ENCODE measurements at places on chromosomes 3 and 15. TPM values are rescaled to one million over a fixed set of nuclear protein-coding genes. Genes with fewer than 3 reads are reported as not detected.

GRCh38 chr3:71505767-71506350 is 77.7 kb downstream of the FOXP1 start:
- no peaks in the 10 kb centered on the region for H3K27me3 ChIP-seq
- H3K4me1 ChIP-seq: peaks cover 31% of the 10 kb centered on the region
- no peak overlapping the region for H3K27ac ChIP-seq
- DNase-seq: no peak

The GPR149 gene
- total RNA-seq: not detected

The GATM gene
- total RNA-seq: 1.0 TPM

DNA sequence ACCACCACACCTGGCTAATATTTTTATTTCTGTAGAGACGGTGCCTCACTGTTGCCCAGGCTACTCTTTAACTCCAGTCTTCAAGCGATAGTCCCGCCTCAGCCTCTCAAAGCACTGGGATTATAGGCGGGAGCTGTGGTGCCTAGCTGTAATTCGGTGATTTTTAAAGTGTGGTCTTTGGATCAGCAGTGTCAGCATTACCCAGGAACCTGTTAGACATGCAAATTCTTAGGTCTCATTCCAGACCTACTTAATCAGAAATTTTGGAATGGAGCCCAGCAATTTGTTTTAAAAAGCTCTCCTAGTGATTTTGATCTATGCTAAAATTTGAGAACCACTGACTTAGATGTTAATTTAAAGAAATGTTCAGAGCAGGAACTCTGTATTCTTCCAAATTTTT is 51.9 kb downstream of the GOLM2 start:
- no peak overlapping the region for H3K27ac ChIP-seq
- no peaks in the 10 kb centered on the region for H3K27me3 ChIP-seq
- no peak overlapping the region for H3K4me3 ChIP-seq
- no peak for DNase-seq

DNA sequence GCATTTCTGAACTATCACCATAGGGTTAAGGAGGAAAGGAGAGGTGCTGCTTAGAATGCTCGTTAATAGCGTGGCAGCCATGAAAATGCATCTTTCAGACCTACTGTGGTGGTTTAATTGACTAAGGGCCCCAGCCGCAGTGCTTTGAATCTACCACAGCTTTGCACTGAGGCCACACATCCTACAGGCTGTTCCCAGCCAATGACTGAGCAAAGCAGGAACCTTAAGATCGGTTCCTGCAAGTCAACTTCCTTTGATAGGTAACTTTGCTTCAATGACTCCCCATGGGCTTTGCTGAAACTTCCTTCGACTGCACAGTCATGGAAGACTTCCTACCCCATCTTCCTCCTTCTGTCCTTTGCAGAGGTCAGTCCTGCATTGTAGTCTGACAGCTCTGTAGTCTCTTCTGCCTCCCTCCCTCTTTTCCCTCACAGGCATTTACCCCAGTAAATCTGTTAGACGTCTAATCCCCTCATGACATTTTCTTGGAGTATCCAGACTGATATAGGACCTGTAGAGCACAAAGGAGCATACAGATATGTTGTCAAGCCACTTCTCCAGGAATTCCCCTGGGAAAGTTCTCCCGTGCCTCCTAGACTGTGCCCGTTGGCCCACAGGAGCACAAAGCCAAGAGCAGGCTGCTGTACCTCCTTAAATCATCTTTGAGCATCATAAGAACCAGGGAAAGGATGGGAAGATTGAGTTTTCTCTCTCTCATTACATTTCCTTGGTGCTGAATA is 2.6 kb upstream of the BCL2A1 start:
- no peak overlapping the region for H3K27ac ChIP-seq
- DNase-seq: peak; percentile 34
- H3K27me3 ChIP-seq: no peaks in the 10 kb centered on the region
- peaks cover 20% of the 10 kb centered on the region for H3K4me1 ChIP-seq

The SUCLG2 gene
- total RNA-seq: 53.6 TPM

The ABHD14A gene
- 12.7 TPM for total RNA-seq

- DNase-seq: no peak
- no peaks in the 10 kb centered on the region for H3K27me3 ChIP-seq
- H3K4me3 ChIP-seq: no peak overlapping the region
- no peak overlapping the region for H3K27ac ChIP-seq
- H3K36me3 ChIP-seq: no peaks in the 10 kb centered on the region
Observed at GRCh38 chr3:133376810-133377209, 23.0 kb upstream of the BFSP2 start.

- H3K27me3 ChIP-seq: peaks cover 8% of the 10 kb centered on the region
- no peak for DNase-seq
- H3K4me1 ChIP-seq: peaks cover 4% of the 10 kb centered on the region
- H3K36me3 ChIP-seq: no peaks in the 10 kb centered on the region
- H3K27ac ChIP-seq: no peak overlapping the region
- H3K4me3 ChIP-seq: no peak overlapping the region
Observed at GRCh38 chr3:122917412-122917811, 110.2 kb downstream of the SEMA5B start.

The JMJD7 gene
- total RNA-seq: 42.2 TPM

The CCDC14 gene
- 50.5 TPM for total RNA-seq

DNA sequence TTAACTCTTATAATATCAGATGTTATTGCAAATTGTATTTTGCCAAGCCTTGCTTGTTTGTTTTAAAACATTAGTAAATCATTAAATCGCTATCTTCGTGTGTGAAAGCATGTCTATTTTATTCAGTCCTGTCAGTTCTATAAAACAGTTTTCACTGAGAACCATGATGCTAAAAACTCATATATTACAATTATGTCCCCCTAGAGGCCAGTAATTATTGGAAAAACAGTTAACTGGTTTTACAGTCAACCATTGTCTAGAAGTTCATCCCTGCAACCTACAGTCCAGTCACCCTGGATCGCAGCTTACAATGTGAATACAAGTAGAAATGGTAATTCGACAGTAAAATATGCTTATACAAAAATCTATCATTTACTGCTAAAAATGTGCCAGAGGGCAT is 311.5 kb upstream of the ROBO2 start:
- no peak for DNase-seq
- no peak overlapping the region for H3K27ac ChIP-seq
- no peaks in the 10 kb centered on the region for H3K27me3 ChIP-seq

DNA sequence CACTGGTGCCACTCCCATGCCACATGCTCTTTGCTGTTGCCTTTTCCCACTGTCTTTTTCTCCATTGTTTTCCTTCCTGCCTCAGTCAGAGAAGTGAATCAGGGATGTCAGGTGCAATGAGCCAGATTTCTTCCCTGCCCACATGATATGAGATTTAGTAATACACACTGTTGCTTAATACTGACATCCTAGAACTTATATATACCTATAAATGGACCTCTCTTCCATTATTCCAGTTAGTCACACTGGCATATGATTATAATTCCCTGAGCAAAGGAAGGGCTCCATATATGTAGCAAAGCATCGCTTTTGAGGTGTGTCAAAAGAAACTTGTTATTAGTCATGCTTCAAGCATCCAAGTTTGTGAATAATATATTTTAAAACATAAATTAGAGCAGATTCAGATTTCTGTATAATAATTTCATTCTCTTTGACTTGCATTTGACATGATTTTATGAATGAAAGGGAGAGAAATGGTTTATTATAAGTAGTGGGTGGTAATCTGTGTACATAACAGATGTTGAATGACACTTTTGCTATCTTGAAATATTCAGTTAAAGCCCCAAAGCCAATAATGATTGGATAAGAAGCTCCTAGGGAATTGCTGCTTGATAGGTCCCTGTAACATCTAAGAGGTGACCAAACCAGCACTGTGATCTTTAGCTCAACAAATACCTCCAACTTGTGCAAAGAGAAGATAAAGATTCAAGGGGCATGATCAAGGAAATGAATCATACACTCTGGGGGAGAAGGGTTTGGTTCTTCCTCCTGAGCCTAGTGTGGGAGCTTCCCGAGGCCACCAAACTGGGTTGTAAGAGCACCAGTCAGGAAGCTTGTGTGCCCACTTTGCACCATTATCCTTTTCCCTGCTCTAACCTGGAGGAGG is 48.6 kb downstream of the CHST2 start:
- no peak for DNase-seq
- H3K4me1 ChIP-seq: peaks cover 75% of the 10 kb centered on the region
- no peak overlapping the region for H3K27ac ChIP-seq
- H3K4me3 ChIP-seq: no peak overlapping the region
- no peaks in the 10 kb centered on the region for H3K27me3 ChIP-seq
- no peaks in the 10 kb centered on the region for H3K36me3 ChIP-seq

The ECE2 gene
- total RNA-seq: not detected

GRCh38 chr3:129893581-129894070 is at the start of gene TMCC1:
TSS of gene TMCC1 (minus strand) at chr3:129893711.
- H3K27me3 ChIP-seq: no peaks in the 10 kb centered on the region
- H3K4me1 ChIP-seq: peaks cover 38% of the 10 kb centered on the region

The APOD gene
- total RNA-seq: not detected

GRCh38 chr3:161070980-161071663 is 34.0 kb downstream of the B3GALNT1 start:
- H3K4me3 ChIP-seq: no peak overlapping the region
- H3K27me3 ChIP-seq: no peaks in the 10 kb centered on the region
- no peaks in the 10 kb centered on the region for H3K36me3 ChIP-seq

The MEX3B gene
- total RNA-seq: 1.6 TPM

DNA sequence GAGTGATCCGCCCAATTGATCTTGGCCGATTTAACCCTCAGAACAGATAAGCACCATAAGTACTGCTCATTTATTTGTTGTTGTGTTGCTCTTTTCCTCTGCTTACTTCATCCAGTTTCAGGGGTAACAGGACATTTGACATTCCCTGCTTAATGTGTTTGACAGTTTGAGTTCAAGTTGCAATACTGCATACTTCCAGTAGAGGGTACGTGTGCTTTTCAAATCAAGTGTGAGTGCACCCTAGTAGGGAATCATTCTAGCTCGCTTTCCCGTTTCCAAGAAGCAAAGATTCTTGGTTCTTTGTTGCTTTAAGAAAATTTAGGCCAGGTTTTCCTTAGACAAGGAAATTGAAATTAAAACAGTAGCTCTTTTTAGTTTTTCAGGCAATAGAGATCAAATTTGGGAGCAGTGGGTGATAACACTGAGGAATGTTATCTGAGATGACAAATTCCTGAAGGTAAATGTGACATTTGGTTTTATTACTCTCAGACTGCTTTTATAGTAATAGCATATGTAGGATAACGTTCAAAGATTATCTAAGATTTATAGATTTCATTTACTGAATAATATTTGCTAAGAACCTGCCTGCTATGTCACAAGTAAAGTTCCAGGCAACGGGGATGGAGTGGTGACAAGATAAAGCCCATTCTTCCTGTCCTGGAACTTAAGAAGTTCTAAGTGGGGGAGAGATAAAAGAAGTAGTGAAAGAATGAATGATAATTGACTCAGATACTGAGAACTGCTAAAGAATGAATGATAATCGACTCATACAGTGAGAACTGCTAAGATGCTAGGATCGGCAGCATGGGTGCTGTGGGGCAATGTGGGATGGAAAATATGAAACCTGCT is 73.3 kb downstream of the SYNPR start:
- no peak overlapping the region for H3K4me3 ChIP-seq
- no peak overlapping the region for H3K27ac ChIP-seq
- no peaks in the 10 kb centered on the region for H3K27me3 ChIP-seq
- no peak for DNase-seq

The GPR156 gene
- 0.42 TPM for total RNA-seq

The CHRM5 gene
- not detected for total RNA-seq

The SLC12A8 gene
- not detected for total RNA-seq

GRCh38 chr3:136366289-136366688 is 116.1 kb downstream of the PCCB start:
- H3K4me1 ChIP-seq: no peaks in the 10 kb centered on the region
- no peak overlapping the region for H3K4me3 ChIP-seq
- H3K27me3 ChIP-seq: no peaks in the 10 kb centered on the region
- peaks cover 2% of the 10 kb centered on the region for H3K36me3 ChIP-seq
- DNase-seq: no peak

The EFCC1 gene
- 0.15 TPM for total RNA-seq

DNA sequence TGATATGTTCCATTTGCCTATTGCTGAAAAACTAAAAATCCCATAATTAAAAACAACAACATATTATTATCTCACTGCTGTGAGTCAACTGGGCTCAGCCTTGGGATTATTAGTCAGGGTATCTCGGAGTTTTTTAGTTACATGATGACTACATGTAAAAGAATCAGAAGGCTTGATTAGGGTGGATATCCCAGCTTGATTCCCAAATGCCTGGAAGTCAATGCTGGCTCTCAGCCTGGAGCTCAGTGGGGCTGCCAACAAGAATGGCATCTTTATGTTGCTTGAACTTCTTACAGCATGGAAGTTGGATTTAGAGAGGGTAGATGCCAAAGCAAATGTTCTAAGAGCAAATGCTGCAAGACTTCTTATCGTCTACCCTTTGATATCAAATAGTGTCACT is 278.5 kb downstream of the PLOD2 start:
- DNase-seq: no peak
- H3K4me3 ChIP-seq: no peak overlapping the region
- no peaks in the 10 kb centered on the region for H3K36me3 ChIP-seq
- H3K4me1 ChIP-seq: no peaks in the 10 kb centered on the region
- no peak overlapping the region for H3K27ac ChIP-seq

DNA sequence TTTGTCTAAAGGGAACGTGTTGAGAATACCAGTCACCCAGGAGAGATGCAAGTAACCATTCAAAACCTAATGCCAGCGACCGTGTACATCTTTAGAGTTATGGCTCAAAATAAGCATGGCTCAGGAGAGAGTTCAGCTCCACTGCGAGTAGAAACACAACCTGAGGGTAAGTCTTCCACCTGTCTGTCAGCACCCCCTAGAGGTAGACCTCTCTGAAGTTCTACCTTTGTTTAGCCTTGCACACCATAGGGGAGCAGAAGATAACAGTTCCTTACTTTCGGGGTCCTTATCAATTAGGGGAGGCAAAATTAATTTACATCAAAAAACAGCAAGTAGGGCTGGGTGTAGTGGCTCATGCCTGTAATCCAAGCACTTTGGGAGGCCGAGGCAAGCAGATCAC is 124.4 kb downstream of the HCN4 start:
- no peak overlapping the region for H3K4me3 ChIP-seq
- no peaks in the 10 kb centered on the region for H3K36me3 ChIP-seq
- H3K4me1 ChIP-seq: no peaks in the 10 kb centered on the region
- no peak overlapping the region for H3K27ac ChIP-seq
- H3K27me3 ChIP-seq: peaks cover 8% of the 10 kb centered on the region

The PPP1R14D gene
- total RNA-seq: not detected

The FAM3D gene
- total RNA-seq: not detected

DNA sequence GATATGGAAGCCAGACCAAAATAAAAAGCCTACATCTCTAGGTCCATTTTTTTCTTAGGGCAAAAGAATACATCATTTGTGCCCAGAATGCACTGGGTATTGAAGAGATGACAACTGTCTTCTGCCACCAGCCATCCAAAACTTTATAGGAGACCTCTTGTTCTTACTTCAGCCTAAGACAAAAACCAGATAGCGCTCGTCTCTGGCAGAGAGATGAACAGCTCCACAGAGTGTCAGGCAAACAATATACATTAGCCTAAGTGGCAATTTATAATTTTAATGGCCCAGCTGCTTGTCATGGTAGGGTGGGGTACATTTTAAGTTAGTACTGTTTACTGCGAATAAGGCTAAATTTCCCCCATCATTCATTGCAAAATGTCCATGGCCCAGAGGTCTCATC is 38.9 kb upstream of the PIAS1 start:
- no peak overlapping the region for H3K27ac ChIP-seq
- H3K4me1 ChIP-seq: no peaks in the 10 kb centered on the region
- H3K36me3 ChIP-seq: no peaks in the 10 kb centered on the region
- no peak for DNase-seq
- no peaks in the 10 kb centered on the region for H3K27me3 ChIP-seq
